Stimulated activated CD4-positive, alpha-beta T cell treated with anti-CD3 and anti-CD28 coated beads, Interleukin-2, amount 100 ng/mL, for 24 hours (primary cell): ENCODE measurements at places on chromosomes 13 and 19.

GRCh38 chr19:57320180-57321084, at the start of gene ZNF543:
Gene ZNF543, plus strand, starts transcription at chr19:57320472. Its CDS starts 382 bp downstream, at chr19:57320854.
- DNase-seq = peak; percentile 94

DNA sequence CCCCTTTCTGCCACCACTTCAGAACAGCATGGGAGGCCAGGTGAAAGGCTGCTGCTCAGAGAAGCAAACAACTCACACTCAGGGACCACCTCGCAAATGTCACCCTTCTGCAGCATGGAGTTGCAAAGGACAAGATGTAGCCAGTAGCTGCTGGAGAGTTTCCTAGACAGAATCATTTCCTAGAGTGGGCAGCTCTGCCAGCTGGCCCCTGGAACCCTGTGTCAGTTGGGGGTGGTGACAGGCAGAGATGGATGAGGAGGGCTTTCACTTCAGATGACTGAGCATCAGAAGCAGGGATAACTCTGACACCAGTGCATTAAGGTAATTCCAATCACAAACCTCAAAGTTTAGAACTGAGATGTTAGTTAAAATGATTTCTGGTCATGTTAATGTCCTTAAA, 34.4 kb upstream of the EPHX3 start:
- DNase-seq = no peak

- DNase-seq = no peak
Observed at GRCh38 chr13:24040835-24041234, 119.7 kb upstream of the SPATA13 start.

GRCh38 chr13:94057618-94058186, 421.8 kb downstream of the DCT start:
- DNase-seq = no peak

DNA sequence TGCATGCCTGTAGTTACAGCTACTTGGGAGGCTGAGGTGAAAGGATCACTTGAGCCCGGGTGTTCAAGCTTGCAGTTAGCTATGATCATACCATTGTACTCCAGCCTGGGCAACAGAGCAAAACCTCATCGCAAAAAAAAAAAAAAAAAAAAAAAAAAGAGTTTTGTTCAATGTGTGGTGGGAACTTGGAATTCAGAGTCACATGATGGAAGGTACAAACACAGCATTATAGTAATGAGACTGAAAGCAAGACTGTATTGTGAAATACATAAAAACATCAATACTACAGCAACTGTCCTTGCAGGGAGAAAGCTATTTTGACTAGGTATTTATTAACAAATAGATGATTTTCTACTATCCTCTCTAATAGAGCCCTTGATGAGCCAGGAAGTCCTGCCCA, 393.2 kb downstream of the DLEU7 start:
- no peak for DNase-seq

DNA sequence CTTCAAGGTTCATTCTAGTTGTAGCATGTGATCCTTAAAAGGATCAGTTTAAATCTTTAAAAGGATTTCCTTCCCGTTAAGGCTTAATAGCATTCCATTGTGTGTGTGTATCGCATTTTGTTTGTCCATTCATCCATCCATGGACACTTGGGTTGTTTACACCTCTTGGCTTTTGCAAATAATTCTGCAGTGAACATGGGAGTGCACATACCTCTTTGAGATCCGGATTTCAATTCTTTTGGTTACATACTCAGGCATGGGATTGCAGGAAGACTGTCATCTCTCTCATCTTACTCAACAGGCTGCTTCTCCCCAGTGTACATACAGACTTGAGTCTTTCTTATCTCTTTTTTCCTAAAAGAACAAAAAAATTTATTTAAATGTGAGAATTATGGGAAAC, 1.2 kb downstream of the RNF113B start:
- no peak for DNase-seq

DNA sequence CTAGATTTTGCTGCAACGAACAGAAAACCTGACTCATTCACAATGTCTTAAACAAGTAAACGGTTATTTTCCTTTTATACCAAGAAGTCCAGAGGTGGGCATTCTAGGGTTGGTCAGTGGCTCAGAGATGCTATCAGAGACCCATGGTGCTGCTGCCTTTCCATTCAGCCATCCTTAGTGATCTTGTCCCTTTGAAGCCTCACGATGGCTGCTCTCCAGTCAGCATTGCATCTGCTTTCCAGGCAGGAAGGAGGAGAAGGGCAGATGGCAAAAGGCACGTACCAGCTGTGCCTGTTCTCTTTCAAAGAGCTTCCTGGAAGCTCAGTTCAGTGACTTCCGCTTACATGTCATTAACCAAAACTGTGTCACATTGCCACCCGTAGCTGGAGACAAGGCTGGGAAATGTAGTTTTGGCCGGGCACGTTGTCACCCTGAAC, 30.1 kb downstream of the WDFY2 start:
- DNase-seq = peak; percentile 43

DNA sequence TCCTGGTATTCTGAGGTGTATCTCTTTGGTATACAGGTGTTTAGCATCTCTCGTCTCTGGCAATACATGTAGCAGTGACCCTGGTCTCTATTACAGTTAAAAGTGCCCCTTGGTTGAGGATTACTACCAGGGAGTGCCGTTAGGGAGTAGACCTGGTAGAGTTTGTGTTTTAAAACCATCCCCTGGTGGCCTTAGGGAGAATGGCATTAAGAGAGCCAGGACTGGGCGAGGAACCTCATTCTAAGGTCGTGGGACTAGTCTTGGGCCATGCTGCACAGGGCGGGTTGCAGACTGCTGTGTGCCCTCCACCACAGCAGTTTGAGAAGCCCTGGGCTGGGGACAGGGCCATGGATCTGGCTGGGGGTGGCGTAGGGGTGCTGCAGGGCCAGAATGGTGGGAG, 35.0 kb downstream of the B3GLCT start:
- DNase-seq = no peak

- DNase-seq = no peak
Observed at GRCh38 chr13:104895521-104895920, 1639.9 kb downstream of the EFNB2 start.

GRCh38 chr19:5567970-5568407, 236 bp upstream of the TINCR start:
- no peak for DNase-seq

DNA sequence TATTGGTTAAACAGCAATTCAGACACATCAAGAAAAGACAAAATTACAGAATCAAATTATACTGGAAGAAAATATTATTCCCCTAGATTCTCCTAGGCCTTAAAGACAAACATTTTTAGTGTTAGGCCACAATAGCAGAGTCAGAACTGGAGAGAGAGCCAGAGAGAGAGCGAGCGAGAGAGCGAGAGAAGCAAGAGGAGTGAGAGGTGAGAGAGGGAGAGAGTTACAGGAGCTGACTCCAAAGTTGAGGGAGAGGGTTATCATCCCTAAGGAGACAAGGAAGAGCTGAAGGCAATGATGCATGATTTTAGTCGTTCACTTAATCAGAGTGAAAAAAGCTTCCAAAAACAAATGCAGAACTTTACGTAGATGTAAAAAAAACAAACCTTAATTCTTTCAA, 20.2 kb upstream of the ZNF227 start:
- DNase-seq = no peak

DNA sequence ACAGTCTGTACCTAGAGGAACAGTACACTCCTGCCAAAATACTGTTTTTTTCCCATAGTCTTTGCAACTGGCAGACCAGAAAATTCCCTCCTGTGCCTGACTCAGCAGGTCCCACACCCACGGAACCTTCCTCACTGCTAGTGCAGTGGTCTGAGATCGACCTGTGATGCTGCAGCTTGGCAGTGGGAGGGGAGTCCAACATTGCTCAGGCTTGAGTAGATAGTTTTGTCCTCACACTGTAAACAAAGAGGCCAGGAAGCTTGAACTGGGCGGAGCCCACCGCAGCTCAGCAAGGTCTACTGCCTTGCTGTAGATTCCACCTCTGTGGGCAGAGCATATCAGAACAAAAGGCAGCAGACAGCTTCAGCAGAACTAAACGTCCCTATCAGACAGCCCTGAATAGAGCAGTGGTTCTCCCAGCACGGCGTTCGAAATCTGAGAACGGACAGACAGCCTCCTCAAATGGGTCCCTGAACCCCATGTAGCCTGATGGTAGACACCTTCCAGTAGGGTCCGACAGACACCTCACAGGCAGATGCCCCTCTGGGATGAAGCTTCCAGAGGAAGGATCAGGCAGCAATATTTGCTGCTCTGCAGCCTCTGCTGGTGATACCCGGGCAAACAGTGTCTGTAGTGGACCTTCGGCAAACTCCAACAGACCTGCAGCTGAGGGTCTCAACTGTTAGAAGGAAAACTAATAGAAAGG, 92.7 kb downstream of the SUCLA2 start:
- DNase-seq = no peak

DNA sequence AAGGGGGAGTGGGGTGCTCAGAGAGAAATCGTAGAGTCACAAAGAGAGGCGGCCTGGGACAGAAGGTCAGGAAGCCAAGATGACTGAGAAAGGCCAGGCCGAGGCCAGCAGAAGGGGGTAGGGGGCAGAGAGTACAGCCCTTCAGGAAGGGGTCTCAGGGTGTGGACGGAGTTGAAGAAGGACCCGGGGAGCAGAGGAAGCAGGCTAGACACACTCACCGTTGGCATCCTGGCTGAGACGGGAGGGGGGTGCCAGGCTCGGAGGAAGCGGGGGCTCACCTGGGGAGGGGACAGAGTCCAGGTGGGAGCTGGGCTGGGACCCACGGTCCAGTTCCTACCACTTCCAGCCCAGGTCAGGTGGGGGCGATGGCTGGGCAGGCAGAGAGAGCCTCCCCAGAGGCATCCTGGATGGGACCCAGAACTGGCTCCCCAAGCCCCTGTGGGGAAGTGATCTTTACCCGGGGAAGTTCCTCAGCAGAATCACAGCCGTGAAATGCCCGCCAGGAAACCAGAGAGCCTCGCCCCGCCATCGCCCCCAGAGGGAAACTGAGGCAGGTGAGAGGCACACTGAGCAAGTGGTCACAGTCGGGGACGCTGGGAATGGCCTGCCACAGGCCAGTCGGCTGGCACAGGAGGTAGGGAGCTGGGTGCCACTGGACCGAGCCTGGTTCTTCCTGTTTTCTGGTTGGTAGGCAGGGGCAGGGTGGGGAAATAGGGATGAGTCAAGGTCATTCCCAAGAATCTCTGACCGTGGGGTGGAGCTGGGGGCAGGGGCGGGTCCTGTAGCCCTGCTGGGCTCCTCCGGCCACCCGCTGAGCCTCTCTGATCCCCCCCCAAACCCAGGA, 1.4 kb downstream of the MATK start:
- DNase-seq = no peak

GRCh38 chr19:10044390-10044789, 31.1 kb downstream of the RDH8 start:
- no peak for DNase-seq

DNA sequence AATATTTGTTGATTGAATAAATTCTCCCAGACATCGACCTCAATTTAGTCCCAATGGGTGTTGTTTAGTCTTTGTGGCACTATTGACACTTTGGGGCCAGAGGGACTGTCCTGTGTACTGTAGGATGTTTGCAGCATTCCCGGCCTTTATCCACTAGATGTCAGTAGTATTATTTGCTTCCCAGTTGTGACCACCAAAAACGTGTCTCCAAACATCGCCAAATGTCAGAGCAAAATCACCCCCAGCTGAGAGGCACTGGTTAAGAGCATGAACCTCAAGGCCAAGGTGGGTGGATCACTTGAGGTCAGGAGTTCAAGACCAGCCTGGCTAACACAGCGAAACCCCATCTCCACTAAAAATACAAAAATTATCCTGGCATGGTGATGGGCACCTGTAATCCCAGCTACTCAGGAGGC, 15.4 kb downstream of the NLRP12 start:
- DNase-seq = no peak

DNA sequence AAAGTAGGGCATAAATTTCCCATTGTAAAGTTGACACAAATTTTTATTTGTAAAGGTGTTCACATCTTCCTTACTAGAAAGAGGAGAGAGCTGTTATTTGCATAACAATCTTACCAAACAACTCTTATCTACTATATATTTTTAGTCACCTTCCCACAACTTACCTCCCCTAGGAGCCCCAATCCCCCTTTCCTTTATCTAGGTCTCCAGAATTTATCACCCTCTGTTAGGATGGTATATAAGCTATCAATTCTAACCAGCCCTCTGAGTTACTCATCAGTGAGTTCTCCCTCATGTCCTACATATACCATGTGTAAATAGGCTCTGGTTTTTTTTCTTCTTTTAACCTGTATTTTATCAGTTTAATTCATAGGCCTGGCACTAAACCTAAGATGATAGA, 62.2 kb downstream of the DCT start:
- DNase-seq = no peak

DNA sequence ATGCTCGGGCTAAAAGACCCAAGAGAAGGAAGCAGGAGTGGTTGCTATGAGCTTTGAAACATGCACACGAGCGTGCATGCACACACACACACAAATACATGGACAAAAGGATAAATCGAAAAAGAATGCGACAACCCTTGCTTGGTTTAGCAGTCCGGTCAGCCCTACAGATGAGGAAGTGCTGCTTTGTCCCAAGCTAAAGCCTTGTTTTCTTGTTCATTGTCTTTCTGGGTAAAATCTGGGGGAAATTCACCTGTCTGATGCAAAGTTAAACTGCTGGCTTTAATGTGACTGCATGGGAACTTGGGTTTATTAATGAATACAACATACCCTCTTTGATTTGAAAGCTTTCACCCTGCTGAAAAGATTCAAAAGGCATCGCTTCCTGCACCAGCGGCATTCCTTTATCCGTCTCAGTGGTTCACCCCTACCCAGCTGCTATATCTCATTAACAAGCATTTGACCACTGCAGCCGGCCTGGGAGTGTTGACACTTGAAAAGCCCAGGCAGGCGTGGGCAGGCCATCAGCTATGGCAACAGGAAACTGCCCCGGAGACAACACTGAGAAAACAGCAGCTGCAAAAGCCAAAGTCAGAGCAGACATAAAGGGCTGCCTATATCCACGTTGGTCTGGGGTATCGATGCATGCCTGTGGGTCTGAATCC, 301.7 kb downstream of the NDFIP2 start:
- DNase-seq = no peak
